ENCODE measurements at places on chromosomes 11 and 22. TPM values are rescaled to one million over a fixed set of nuclear protein-coding genes. Genes with fewer than 3 reads are reported as not detected.

GRCh38 chr22:46088541-46089311, 61.6 kb upstream of the PPARA start:
- no peaks in the 10 kb centered on the region for H3K27me3 ChIP-seq
- no peak overlapping the region for H3K27ac ChIP-seq
- H3K36me3 ChIP-seq: no peaks in the 10 kb centered on the region
- no peak for DNase-seq
- no peak overlapping the region for H3K4me3 ChIP-seq
- H3K4me1 ChIP-seq: no peaks in the 10 kb centered on the region

GRCh38 chr22:19631899-19632667, 82.2 kb upstream of the SEPTIN5 start:
- no peaks in the 10 kb centered on the region for H3K36me3 ChIP-seq
- DNase-seq: peak; percentile 89
- no peaks in the 10 kb centered on the region for H3K27me3 ChIP-seq
- H3K27ac ChIP-seq: no peak overlapping the region

The TSGA10IP gene
- total RNA-seq: 1.3 TPM

DNA sequence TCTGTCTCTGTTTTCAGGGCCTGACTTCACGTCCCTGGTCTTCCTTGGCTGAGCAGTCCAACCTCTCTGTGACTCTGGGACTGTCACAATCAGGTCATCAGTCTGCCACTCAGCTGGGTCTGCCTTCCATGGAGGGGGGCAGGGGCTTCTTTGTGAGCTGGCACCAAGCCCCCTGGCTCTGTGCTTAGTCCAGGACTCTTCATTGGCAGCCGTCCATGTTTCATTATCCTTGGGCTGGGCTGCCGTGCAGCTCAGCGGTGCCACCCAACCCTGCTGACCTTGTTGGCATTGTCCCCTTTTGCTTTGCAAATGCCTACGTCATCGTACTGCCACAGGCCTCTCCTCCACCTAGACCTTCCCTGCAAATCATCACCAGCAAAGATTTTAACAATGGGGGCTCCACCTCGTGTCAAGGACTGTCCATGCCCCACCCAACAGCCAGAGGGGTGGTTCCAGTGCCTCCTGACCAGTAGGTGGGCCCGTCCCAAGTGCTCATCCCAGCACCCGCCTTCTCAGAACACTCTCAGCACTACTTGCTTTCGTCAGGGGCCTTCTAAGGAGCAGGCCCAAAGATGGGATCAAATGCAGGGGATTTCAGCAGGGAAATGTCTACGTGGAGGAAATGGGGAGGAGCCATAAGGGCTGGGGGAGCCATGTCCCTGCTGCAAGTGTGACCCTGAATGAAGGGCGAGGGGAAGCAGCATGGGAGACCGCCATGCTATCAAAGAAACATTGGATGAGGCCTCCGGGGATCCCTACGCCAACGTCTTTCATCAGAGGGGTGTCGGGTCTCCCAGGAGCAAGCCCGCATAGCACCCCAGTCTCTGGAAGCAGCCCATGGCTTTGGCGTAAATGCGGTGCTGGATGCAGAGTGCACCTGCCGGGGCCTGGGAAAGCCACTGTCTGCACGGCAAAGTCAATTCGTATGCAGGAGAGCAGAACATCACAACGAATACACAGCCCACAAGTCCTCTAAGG, 18.2 kb downstream of the KRTAP5-6 start:
- H3K4me1 ChIP-seq: no peaks in the 10 kb centered on the region
- H3K4me3 ChIP-seq: no peak overlapping the region

GRCh38 chr22:41123151-41123550, 30.8 kb downstream of the EP300 start:
- H3K4me3 ChIP-seq: no peak overlapping the region
- DNase-seq: no peak
- H3K4me1 ChIP-seq: no peaks in the 10 kb centered on the region
- H3K27me3 ChIP-seq: no peaks in the 10 kb centered on the region

The YWHAH gene
- total RNA-seq: 193 TPM

GRCh38 chr22:37077802-37078448, 26.4 kb downstream of the KCTD17 start:
- H3K36me3 ChIP-seq: no peaks in the 10 kb centered on the region
- H3K27me3 ChIP-seq: peaks cover 33% of the 10 kb centered on the region
- no peak overlapping the region for H3K4me3 ChIP-seq
- no peak overlapping the region for H3K27ac ChIP-seq
- DNase-seq: peak; percentile 92
- no peaks in the 10 kb centered on the region for H3K4me1 ChIP-seq

GRCh38 chr11:71991494-71991893, 7.2 kb upstream of the IL18BP start:
- peaks cover 19% of the 10 kb centered on the region for H3K4me1 ChIP-seq
- DNase-seq: no peak
- H3K4me3 ChIP-seq: no peak overlapping the region
- no peaks in the 10 kb centered on the region for H3K27me3 ChIP-seq
- no peak overlapping the region for H3K27ac ChIP-seq
- peaks cover 32% of the 10 kb centered on the region for H3K36me3 ChIP-seq

GRCh38 chr11:12193515-12194336, 83.3 kb downstream of the MICAL2 start:
- H3K27me3 ChIP-seq: no peaks in the 10 kb centered on the region
- peaks cover 22% of the 10 kb centered on the region for H3K4me1 ChIP-seq
- H3K27ac ChIP-seq: no peak overlapping the region
- H3K4me3 ChIP-seq: no peak overlapping the region
- DNase-seq: no peak
- no peaks in the 10 kb centered on the region for H3K36me3 ChIP-seq

DNA sequence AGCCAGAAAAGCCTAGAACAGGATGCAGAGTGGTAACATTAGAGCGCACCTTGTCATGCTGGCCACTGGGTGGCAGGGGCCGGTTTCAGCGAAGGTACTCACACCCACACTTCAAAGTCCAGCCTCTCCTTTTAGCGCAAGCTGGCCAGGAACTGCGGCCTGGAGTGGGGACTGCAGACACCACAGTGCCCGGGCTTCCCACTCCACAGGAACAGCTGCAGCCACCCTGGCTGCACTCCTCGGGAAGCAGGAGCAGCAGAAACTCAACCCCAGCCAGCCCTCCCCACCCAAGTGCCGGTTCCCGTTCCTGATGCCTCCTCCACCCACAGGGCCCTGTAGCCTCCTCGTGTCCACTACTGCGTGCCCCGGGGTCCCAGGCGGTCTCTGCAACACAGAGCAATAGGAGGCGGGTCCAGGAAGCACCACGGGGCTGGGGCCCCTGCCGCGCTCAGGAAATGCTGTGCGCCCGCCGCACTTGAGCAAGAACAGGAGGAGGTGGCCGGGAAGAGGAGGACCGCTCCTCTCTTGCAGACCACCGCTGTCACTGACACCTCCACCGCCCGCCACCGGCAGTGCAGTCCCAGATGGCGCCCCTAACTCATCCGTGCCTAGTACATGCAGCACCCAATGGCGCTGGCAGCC, 2.2 kb downstream of the RFPL2 start:
- peak overlapping the region; percentile 85 for H3K4me3 ChIP-seq
- H3K27me3 ChIP-seq: no peaks in the 10 kb centered on the region
- peaks cover 6% of the 10 kb centered on the region for H3K36me3 ChIP-seq
- H3K4me1 ChIP-seq: peaks cover 22% of the 10 kb centered on the region

DNA sequence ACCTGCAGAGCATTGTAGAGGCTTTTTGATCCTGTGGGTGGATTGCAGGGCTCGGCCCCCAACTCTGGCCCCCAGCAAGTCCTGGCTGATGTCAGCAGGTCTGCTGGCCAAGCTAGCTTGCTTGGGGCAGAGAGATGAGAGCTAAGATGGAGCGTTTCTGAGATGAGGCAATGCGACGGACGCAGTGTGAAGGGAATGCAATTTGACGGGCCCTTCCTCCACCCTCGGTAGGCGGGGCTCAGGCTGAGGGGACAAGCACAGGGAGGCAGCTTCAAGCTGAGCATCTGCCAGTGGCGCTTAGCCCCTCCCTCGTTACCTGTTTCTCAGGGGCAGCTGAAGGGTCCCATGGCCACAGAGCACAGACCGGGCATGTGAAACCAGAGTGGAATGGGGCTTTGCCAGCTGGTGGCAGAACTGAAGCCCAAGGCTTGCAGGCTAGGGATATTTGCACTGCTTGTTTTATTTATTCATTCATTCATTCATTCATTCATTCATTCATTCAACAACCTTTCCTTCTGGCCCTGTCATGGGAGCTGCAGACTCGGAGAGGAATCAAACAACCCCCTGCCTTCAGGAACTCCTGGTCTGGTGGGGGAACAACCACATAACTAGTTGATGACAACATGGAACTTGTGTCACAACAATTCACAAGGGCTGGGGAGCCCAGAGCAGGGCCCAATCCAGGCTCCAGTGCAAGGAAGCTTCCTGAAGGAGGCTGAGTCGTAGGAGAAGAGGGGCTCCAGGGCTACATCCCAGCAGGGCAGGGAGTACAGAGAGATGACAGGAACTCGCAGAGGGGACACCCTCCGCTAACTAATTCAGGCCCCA, 66.8 kb downstream of the THAP12 start:
- no peaks in the 10 kb centered on the region for H3K4me1 ChIP-seq
- H3K36me3 ChIP-seq: no peaks in the 10 kb centered on the region
- H3K27me3 ChIP-seq: peaks cover 38% of the 10 kb centered on the region
- no peak overlapping the region for H3K27ac ChIP-seq

The FOLH1 gene
- total RNA-seq: 1.6 TPM

GRCh38 chr11:76787911-76788596, 4.9 kb downstream of the TSKU start:
- H3K4me3 ChIP-seq: peak overlapping the region; percentile 61
- H3K36me3 ChIP-seq: peaks cover 67% of the 10 kb centered on the region
- H3K27me3 ChIP-seq: no peaks in the 10 kb centered on the region

- H3K36me3 ChIP-seq: no peaks in the 10 kb centered on the region
- no peak for DNase-seq
- H3K27me3 ChIP-seq: no peaks in the 10 kb centered on the region
- no peak overlapping the region for H3K4me3 ChIP-seq
- no peak overlapping the region for H3K27ac ChIP-seq
These were observed 68.2 kb downstream of the ENDOD1 start for GRCh38 chr11:95157824-95158223.
